ENCODE measurements at places on chromosomes 12 and 14. TPM values are rescaled to one million over a fixed set of nuclear protein-coding genes. Genes with fewer than 3 reads are reported as not detected.

DNA sequence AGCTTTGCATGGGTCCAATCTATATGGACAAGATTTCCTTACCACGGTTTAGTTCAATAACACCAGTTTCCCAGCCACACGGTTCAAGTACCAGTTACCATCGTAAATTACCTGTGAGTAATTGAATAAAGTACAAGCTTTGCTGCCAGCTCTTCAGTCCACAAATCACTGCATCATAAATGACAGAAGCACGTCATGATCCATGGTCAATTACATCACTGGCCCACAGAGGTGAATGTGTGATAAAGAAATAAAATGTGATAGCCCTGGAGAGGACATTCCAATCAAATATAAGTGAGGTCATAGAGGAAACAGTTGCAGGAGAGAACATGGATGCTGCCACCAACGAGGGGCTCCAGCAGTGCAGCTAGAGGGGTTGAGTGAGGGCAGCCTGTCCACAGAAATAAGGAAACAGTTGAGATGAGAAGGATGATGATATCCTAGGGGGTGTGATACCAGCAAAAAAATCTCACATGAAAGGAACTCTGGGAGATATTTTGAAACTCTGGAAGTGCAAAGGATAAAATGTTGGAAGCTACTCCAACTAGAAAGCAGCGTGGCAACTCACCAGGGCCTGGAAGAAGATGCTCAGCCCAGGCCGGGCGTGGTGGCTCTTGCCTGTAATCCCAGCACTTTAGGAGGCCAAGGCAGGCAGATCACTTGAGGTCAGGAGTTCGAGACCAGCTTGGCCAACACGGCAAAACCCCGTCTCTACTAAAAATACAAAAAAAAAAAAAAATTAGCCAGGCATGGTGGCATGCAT lies 5.8 kb upstream of the DYNC1H1 start:
- no peak for DNase-seq

Gene SLC35F4
- total RNA-seq, result not detected

Gene ADCY6
- 40.6 TPM for total RNA-seq

Gene DTD2
- 32.6 TPM for total RNA-seq

Gene AKAP3
- total RNA-seq, result 0.79 TPM

GRCh38 chr12:15846887-15847286 lies 35.3 kb upstream of the STRAP start:
- no peak for DNase-seq

Gene GALNT9
- 0.33 TPM for total RNA-seq

Gene TMPRSS12
- not detected for total RNA-seq

- no peak for DNase-seq
Observed at GRCh38 chr14:88841741-88842140, 17.3 kb downstream of the TTC8 start.

GRCh38 chr12:47318963-47319362 lies 239.2 kb upstream of the AMIGO2 start:
- DNase-seq, result no peak

Gene IAPP
- total RNA-seq, result not detected

DNA sequence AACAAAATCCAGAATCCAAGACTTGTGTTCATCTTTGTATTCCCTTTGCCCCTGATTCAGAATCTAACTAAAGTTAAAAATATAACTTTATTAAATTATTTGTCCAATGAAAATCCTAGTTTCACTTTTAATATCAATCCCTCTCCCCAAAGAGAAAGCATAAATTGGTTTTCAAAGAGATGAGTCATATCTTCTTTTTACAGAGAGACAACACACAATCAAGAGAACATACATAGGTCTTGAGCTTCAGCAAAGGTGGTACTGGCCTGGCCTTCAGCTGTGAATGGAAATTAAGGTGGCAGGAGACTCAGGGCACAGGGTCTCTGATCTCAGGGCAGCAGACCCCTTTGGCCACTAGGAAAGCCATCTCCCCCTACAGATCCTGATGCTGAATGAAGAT lies 4.3 kb upstream of the ASCL1 start:
- no peak for DNase-seq

- DNase-seq, result no peak
Observed at GRCh38 chr12:71240946-71241345, 83.1 kb upstream of the TSPAN8 start.

DNA sequence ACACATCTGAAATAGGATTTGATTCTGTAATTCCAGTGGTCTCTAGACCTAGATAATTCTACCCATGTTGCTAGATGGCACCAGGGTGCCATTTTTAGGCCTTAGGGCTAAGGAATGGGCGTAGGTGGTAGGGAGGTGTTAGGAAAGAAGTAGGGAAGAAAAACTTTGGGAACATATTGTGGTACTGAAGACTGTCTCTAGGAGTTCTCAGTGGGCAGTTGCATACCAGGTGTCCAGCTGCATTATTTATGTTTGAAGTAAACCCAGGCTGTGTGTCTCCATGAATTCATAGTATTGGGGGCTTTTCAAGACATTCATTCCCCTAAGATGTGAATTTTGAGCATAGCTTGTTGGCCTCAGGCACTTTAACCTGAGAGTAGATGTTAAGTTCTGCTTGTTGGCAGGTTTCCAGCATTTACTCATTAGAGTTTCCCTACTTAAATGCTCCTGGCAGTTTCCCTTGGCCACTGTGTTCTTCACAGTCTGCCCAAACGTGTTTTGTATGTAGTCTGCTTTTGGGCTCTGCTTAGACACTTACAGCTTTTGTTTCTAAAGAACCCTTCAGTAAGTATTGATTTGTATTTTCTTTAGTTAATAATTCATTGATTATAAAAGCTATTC lies 31.5 kb upstream of the CCT2 start:
- peak; percentile 15 for DNase-seq

GRCh38 chr12:49190974-49191373 lies 2.1 kb upstream of the TUBA1A start:
- DNase-seq, result no peak

GRCh38 chr12:103494051-103494733 lies 1.6 kb downstream of the C12orf42 start:
- no peak for DNase-seq

DNA sequence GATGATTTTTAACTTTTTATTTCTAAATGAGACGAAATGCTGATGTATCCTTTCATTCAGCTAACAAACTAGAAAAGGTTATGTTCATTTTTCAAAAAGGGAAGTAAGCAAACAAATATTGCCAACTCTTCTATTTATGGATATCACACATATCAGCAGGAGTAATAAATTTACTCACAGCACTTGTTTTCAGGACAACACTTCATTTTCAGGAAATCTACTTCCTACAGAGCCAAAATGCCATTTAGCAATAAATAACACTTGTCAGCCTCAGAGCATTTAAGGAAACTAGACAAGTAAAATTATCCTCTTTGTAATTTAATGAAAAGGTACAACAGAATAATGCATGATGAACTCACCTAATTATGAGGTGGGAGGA lies 139.6 kb downstream of the HMGA2 start:
- DNase-seq, result no peak
